ENCODE measurements at places on chromosomes 4 and X. TPM values are rescaled to one million over a fixed set of nuclear protein-coding genes. Genes with fewer than 3 reads are reported as not detected.

Gene TRAM1L1
- total RNA-seq = 0.50 TPM

Gene CXCL5
- not detected for total RNA-seq

Gene TEC
- total RNA-seq = 0.37 TPM

Gene OTOP1
- not detected for total RNA-seq

Gene TBC1D8B
- total RNA-seq = 11.3 TPM

Gene FAM241A
- 1.6 TPM for total RNA-seq

Gene TAF7L
- 0.26 TPM for total RNA-seq

Gene NPNT
- total RNA-seq = not detected

Gene DDX53
- total RNA-seq = not detected

Gene LRIT3
- total RNA-seq = not detected

Gene SSX2
- total RNA-seq = not detected

Gene SMIM10
- 6.8 TPM for total RNA-seq

Gene NSDHL
- 16.5 TPM for total RNA-seq

Gene CXCL11
- total RNA-seq = not detected

Gene CSAG1
- not detected for total RNA-seq

Gene GPRIN3
- 0.19 TPM for total RNA-seq

Gene TNIP3
- total RNA-seq = 0.37 TPM

Gene LPAR4
- 0.53 TPM for total RNA-seq

Gene SGMS2
- total RNA-seq = 93.9 TPM

Gene FGB
- total RNA-seq = not detected

Gene AKAP4
- not detected for total RNA-seq

Gene FRYL
- total RNA-seq = 66.5 TPM

Gene SLC26A1
- 0.26 TPM for total RNA-seq

Gene CT45A10
- not detected for total RNA-seq

Gene ADH6
- total RNA-seq = not detected

Gene ADH4
- not detected for total RNA-seq

Gene SUPT20HL2
- total RNA-seq = not detected

Gene RHOH
- not detected for total RNA-seq

Gene ENAM
- 0.12 TPM for total RNA-seq

Gene SHROOM3
- 7.0 TPM for total RNA-seq

Gene CFAP99
- total RNA-seq = 0.12 TPM

Gene DSPP
- total RNA-seq = not detected

Gene GPR34
- not detected for total RNA-seq

Gene IL13RA2
- total RNA-seq = 451 TPM

Gene GJB1
- total RNA-seq = not detected

Gene TLR3
- 3.7 TPM for total RNA-seq

Gene TLR2
- under 0.01 TPM for total RNA-seq

Gene POLN
- 2.2 TPM for total RNA-seq

Gene ZNF157
- 0.12 TPM for total RNA-seq

Gene SPANXA1
- not detected for total RNA-seq

Gene GPRASP3
- total RNA-seq = 3.8 TPM

Gene BST1
- 15.4 TPM for total RNA-seq

All from aortic smooth muscle cell (primary cell).